ENCODE measurements at places on chromosomes 13 and 19. TPM values are rescaled to one million over a fixed set of nuclear protein-coding genes. Genes with fewer than 3 reads are reported as not detected.

DNA sequence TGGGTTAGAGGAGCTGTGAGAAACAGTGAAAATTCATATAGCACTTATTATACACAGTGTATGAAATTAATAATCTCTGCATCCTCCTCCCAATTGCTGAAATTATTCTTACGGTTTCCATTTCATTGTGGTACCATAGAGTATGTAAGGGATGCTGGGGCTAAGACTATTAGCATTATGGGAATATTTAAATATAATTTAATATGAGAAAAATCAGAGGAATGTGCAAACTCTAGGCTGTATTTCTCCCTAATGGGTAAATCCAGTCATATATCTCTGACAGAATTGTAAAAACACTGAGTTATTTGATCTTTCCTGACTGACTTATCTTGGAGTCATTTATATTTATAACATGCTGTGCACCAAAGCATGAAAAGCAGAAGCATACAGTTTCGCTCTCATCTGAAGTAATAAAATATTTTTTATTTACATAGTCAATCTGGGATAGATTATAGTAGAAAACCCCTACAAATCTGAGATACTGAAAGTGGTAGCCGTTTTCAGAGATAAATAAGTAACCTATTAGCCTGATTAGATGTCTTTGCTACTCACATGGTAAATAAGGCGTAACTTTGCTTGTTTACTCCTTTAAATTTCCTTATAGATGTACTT lies 34.9 kb downstream of the LRCH1 start:
- no peak for DNase-seq

DNA sequence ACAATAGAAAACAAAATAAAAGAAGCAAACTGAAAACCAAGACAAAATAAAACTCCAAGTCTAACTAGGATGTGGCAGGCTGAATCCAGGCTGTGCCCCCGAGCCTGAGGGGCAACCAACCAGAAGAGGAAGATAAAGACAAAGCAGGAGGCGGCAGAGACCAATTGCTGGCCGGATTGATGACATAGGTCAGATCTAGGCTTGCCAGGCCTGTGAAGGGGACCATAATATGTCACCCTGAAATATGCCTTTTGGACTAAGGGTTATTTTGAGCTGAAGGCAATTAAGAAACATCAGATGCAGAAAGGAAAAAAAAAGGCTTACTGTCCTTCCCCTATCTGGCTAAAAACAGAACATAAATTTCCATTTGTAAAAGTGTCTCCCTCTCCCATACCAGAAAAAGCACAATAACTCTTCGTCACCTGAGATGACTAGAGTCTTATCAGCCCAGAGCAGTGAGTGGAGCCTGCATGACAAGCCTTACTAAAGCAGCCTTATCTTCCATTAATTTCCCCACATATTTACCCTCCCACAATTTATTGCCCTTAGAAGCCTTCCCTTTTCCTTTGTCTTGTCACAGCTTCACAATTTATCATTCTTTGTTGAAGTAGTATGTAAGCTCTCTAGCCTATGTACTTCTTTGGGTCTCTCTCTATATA lies 22.8 kb downstream of the ATP8A2 start:
- peak; percentile 17 for DNase-seq

- no peak for DNase-seq
These were observed 359.8 kb downstream of the LMO7 start for GRCh38 chr13:75995966-75996365.

DNA sequence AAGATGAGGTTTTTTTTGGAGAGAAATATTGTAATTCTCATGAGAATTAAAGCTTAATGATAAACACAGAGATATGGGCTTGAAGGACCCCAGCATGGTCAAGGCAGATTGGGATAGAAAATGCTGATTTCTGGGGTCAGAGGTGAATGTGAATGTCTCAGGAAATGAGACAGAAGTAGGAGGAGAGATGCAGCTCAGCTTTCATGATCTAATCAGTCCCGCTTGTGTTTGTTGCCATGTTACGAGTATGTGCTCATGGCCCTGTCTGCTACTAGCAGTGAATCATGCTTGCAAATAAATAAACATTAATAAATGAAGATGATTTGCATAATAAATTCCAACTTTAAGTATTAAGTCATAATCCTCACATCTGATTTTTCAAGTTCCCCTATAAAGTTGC lies 23.0 kb upstream of the NDFIP2 start:
- no peak for DNase-seq

CERS1 gene
- total RNA-seq, result 6.5 TPM
